Stomach (tissue), 19 donors: ENCODE measurements at places on chromosomes 1 and 21.

GRCh38 chr1:46096269-46097148, 35.9 kb downstream of the PIK3R3 start:
- no peak for DNase-seq

DNA sequence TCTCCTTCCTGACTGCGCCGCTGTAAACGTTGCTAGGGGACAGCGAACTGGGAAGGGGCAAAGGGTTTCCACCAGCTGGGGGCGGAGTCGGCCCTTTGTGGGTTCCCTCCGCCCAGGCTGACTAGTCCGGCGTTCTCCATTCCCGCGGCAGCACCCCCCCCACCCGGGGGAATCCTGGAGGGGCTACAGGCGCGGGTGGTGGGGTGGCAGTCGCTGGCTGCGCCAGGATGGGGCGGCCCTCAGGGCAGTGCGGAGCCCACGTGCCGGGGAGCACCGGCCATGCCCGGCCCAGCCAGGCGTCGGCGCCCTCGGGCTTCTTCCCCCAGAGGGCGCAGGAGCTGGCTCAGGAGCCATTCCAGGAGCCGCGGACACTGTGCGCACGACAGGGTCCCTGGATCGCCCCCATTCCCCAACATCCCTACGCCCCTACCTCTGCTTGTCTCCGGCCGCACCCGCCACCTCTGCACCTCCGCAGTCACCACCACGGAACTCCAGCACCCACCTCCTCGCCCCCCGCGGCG, 476 bp downstream of the BATF3 start:
- peak; percentile 77 for DNase-seq

- no peak for DNase-seq
These were observed 166.9 kb downstream of the TOMM20 start for GRCh38 chr1:234961456-234962339.

- no peak for DNase-seq
These were observed 20.4 kb upstream of the PLXNA2 start for GRCh38 chr1:208264469-208265121.

DNA sequence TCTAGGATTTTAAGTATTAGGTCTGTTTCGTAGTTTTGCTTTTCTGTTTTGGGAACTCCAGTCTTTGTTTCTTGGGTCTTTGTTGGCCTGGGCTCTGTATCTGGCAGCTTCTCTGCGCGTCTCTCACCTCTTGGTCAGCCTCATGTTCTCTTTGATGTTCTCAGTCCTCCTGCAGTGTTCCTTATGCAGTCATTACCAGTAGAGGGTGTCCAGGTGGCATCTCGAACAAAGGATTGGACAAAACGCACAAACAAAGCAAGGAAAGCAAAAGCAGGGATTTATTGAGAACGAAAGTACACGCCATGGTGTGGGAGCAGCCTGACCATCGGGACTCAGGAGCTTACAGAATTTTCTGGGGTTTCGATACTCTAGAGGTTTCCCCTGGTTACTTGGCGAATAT, 133.7 kb upstream of the COL6A1 start:
- no peak for DNase-seq

GRCh38 chr1:117759535-117759934, 153.7 kb downstream of the TENT5C start:
- DNase-seq, result no peak

GRCh38 chr1:236706183-236706582, 19.9 kb downstream of the ACTN2 start:
- no peak for DNase-seq

DNA sequence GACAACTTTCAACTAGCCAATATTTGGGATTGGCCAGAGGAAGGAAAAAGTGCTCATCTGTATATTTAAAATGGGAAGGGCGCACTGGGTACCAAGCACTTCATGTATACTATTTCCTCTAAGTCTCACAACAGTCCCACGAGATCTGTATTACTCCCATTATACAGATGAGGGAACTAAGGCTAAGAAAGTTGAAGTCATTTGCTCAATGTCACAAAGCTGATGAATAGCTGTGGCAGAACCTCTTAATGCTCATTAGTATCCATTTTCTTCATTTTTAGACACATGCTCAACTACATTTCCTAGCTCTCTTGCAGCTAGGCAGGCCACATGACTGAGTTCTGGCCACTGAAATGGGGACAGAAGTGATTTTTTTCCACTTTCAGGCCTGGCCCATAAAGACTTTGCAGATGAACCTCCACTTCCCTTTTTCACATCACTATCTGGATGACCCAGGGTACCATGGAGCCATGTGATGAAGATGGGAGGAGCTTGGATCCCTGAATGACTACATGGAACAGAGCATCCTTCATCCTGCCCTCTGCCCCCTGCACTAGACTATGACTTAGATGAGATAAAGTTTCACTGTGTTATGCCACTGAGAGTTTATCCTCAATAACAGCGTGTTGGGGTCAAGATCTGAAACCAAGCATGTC, 31.8 kb downstream of the ATF3 start:
- DNase-seq, result no peak

DNA sequence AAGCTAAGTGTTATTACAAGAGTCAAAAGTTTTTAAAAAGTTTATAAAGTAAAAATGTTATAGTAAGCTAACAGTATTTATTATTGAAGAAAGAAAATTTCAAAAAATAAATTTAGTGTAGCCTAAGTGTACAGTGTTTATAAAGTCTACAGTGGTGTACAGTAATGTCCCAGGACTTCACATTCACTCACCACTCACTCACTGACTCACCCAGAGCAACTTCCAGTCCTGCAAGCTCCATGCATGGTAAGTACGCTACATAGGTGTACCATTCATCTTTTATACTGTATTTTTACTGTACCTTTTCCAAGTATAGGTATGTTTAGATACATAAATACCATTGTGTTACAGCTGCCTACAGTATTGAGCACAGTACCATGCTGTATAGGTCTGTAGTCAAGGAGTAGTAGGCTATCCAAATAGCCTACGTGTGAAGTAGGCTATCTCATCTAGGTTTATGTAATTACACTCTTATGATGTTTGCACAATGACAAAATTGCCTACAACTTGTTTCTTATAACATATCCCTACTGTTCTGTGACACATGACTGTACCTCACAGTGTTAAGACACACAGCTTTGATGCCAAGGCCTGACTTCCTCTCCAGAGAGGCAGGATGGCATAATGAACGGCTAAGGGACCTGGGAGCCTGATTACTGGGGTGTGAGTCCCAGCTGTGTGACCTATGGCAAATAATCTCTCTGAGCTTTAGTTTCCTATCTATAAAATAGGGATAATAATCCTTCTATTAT, 12.7 kb downstream of the DHCR24 start:
- DNase-seq, result peak; percentile 45

DNA sequence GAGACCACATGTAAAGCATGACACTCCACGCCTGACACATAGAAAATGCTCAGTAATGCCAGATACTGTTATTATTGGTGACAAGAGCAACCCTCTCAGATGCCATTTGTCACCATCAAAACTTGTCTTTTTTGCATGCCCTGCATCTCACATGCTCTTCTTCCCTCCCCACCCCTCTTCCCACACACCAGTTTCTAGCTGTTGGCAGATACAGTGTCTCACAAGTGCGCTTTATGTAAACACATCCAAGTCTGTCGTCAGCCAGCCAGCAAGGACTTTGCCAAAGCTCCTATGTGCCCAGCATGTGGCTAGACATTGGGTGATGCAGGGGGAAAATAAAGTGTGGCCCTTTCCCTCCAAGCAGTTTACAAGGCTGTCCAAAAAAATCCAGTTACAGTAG, 44.9 kb upstream of the EPHA8 start:
- no peak for DNase-seq

GRCh38 chr1:220877377-220878095, 1.7 kb upstream of the HLX start:
- DNase-seq, result no peak

DNA sequence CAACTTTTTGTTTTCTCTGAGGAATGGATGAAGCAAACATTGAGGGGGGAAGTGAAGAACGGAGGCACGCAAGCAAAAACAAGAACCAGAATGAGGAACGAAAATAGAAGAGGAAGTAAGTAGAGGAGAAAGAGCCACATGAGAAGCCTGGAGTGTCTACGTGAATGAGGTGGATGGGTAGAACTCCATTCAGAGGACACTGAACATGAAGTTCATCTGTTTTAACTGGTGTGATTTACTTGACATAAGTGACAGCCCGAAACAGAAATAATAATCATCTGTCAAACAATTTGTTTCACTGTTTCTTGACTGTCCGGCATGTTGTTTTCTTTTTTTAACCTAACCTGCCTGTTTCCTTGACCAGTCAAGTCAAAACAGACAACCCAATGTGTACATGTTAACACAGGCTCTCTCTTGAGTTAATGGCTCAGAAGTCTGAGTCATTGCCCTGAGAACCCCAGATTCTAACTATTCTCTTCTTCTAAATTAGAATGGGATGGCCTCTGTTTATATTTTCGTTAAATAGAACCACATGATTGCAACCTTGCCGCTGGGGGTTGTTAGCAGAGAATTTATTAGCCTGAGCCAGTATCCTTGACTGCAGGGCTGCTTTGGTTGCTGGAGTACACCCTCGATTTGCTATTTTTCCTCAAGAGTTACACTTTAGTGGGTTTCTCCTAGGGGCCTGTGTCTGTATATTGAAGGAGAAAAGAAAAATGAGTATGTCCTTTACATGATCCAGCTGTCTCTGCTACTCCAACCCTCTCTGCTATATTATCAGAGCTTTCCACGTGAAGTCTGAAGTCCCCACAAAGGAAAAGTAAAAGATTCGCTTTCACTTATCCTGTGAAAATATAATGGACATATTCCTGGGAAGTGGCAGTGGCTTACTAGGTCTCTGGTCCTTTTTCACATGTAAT, 151.7 kb downstream of the ZC3H11B start:
- DNase-seq, result no peak

GRCh38 chr1:9028921-9029705, 2.9 kb upstream of the SLC2A7 start:
- no peak for DNase-seq

GRCh38 chr1:7070389-7071029, 285.3 kb downstream of the CAMTA1 start:
- peak; percentile 86 for DNase-seq

- DNase-seq, result no peak
These were observed 16.7 kb upstream of the ACBD3 start for GRCh38 chr1:226203240-226203639.

- DNase-seq, result no peak
These were observed 12.6 kb upstream of the EDN2 start for GRCh38 chr1:41497056-41497440.

GRCh38 chr1:207311888-207312603, 9.4 kb upstream of the CD55 start:
- DNase-seq, result no peak

GRCh38 chr1:219792337-219793021, 135.9 kb downstream of the SLC30A10 start:
- no peak for DNase-seq

- no peak for DNase-seq
These were observed 854.3 kb downstream of the BRINP3 start for GRCh38 chr1:189623336-189623735.

GRCh38 chr21:43812139-43812821, 22.9 kb downstream of the RRP1 start:
- peak; percentile 51 for DNase-seq

DNA sequence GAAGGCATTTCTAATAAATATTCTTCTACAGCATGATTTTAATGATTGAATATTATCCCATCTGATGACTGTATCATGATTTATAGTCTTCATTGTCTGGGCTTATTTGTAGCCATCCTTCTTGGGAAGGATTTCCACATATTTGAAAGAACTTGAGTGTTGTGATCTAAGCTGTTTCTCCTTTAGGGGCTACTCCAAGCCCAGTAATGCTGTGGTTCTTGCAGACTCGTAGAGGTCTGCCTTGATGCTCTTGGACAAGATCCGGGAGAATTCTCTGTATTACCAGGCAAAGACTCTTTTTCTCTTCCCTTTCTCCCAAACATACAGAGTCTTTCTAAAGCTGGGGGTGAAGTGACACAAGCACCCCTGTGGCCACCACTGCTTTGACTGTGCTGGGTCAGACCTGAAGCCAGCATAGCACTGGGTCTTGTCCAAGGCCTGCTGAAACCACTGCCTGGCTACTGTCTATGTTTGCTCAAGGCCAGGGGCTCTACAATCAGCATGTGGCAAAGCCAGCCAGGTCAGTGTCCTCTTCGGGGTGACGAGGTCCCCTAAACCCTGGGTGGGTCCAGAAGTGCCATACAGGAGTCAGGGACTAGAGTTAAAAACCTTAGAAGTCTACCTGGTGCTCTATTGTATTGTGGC, 107.4 kb downstream of the GIPC2 start:
- DNase-seq, result no peak

DNA sequence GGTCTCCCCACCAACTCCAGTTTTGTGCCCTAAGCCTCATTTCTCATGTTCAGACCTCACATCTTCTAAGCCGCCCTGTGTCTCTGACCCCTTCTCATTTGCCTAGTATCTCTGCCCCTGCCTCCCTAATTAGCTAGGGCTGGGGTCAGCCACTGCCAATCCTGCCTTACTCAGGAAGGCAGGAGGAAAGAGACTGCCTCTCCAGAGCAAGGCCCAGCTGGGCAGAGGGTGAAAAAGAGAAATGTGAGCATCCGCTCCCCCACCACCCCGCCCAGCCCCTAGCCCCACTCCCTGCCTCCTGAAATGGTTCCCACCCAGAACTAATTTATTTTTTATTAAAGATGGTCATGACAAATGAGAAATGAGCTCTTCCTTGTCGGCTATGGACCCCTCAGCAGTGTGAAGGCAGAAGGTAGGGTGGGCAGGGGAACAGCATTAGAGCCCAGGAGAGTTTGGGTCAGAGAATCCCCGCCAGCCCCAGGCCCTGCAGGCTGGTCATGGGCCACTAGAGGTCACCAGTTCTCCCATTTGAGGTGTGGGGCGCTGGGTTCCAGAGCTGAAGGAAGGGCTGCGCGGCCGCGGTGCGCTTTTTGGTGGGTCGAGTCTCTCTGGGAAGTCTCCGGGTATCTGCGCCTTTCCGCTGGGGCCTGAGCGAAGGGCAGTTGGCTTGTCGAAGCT, 11.5 kb downstream of the ADAMTSL4 start:
- DNase-seq, result peak; percentile 96

- no peak for DNase-seq
These were observed 647 bp downstream of the SDHB start for GRCh38 chr1:17053086-17053684.

DNA sequence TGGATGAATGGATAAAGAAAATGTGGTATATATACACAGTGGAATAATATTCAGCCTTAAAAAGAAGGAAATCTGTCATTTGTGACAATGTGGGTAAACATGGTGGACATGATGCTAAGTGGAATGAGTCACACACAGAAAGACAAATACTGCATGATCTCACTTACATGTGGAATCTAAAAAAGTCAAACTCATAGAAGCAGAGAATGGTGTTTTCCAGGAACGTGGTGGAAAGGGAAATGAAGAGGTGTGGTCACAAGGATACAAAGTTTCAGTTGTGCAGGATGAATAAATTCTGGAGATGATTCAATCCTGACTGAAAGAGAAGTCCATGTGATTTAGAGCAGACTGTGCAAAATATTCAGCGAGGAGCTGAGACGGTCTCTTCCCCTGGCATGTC, 56.6 kb downstream of the RYR2 start:
- DNase-seq, result no peak
